ENCODE measurements at places on chromosomes 7 and 10.
A peak's percentile ranks its signal among the peaks of the same experiment; 100 is the strongest.

GRCh38 chr10:76559892-76560220 is 1077.8 kb downstream of the KCNMA1 start:
- DNase-seq, result no peak

DNA sequence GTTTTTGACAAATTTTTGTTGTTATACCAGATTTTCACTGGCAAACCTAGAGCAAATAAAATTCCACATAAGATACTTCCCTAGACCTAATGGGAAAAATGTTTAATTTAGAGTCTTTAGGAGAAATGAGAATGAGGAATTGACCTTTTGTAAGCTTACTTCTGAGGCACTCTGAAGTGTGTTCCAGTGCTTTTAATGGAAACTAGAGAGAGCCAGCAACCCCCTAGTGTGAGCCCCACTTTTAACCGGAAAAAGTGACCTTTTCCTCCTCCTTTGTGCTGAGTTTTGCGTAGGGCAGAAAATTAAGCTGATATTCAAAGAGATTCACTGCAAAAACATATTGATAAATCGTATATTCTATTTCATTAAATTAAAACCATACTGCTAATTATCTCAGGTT is 5.2 kb downstream of the IKZF1 start:
- DNase-seq, result peak; percentile 36

DNA sequence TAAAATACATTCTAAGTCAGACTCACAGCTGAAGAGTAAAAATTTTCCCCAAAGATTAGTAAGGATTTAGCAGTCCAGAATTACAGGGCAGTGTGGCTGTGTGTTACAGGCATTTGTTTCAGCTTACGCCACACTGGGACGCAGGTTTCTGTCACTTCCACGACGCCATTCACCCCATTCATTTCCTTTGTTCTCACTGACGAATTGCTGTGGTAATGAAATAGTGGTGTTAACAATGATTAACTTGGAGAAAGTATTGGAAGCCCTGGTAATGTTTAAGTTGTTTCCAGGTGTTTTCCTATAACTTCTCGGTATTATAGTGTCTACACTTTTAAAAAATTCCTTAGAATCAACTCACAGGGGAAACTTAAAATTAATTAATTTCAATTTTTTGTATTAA is 370.9 kb downstream of the SH2D4B start:
- DNase-seq, result no peak

DNA sequence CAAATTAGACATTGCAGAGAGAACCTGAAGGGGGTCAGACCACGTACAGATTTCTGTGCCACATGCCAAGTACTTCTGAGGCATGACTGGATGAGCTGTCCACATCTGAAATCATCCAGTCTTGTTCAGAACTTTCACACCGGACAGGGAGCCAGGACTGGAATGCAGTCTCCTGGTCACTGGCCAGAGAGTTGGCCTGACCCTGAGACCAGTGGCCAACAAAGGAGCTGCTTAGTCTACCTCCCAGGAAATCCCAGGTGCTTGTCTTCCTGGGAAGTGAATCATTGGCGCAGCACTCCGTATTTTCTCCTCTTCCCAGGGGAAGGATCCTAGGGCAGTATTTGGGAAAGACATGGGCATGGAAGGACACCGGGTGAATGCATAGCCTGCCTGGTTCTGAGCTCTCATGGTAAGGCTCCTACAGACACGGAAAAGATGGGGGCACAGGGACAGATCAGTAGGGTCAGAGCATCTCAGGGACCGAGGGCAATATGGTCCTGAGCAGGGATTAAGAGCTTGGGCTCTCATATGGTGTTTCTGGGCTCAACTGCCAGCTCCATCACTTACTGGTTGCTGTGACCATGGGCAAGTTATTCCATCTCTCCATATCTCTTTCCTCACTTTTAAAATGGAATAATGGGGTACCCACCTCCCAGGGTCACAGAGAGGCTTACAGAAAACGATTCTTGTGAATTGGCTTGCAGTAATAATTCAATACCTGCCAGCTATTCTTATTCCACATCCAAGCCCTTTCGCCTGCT is 1.3 kb upstream of the SCD start:
- no peak for DNase-seq

GRCh38 chr10:100403734-100404133 is 56.7 kb downstream of the SCD start:
- DNase-seq, result no peak

DNA sequence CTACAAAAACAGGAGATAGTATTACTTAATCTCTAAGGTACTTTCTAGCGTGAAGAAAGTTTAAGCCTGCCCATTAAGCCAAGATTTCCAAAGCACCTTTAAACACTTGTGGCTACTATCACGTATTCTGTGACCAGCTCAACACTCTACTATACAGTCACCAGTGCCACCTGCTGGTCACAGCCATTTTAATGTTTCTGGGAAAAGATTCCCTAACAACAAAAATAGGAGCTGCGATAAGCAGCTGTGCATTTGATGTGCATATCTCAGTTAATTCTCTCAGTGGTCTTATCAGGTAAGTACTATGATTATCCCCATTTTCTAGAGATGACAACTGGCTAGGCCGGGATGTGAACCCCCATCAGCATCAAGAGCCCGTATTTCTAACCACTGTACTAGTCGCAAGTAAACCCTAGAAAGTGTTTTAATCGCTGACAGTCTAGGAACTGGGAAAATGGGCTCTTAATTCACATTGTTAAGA is 860 bp downstream of the SEC31B start:
- peak; percentile 79 for DNase-seq

DNA sequence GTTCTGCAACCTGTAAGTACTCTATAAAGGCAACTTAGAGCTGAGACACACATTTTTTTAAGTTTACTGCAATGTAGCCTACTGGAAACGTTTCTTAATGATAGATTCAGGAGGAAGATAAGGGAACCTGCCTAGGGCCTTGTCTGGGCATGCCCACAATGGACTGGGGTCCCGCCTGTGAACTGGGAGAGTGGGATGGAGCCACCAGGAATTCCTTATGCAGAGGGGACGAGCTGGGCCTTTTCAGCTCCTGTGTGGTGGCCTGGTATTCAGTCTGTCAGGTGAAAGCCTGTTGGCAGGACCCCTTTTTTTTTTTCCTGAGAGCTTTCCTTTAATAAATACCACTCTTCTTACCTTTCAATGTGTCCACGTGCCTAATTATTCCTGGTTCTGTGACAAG is 384.4 kb upstream of the ZWINT start:
- DNase-seq, result no peak

GRCh38 chr7:28654110-28654509 is 241.8 kb downstream of the CREB5 start:
- DNase-seq, result no peak

DNA sequence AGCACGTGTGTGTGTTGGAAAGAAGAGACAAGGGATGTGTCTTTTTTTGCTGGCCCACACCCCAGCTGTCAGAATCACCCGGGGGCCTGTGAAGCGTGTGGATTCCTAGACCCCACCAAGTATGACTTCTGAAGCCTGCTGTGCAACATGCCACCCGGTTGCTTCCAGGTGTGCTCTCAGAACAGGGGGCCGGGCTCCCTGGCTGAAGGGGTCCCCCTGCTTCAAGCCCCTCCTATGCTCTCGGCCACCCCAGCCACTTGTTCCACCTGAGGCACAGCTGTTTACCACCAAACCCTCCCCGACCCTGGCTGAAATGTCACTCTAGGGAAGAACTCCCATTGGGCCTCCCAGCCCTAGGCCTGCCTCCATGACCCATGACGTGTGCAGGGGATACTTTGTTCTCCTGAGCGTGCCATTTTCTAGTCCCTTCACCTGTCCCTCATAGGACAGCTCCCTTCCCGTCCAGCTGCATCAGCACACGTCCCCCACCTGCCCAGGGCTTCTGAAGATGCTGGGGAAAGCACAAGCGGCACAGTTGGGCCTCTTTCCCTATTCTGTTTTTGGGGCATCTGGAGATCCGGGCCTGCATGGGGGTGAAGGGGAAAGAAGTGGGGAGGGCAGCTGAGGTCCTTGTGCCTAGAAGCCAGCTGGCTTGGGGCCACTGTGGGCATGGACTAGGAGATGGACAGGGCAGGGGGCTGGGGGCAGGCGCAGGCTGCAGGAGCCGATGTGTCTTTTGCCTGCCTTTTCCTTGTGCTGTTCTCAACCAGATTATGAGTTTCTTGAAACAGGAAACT is 33.3 kb downstream of the CRHR2 start:
- no peak for DNase-seq

DNA sequence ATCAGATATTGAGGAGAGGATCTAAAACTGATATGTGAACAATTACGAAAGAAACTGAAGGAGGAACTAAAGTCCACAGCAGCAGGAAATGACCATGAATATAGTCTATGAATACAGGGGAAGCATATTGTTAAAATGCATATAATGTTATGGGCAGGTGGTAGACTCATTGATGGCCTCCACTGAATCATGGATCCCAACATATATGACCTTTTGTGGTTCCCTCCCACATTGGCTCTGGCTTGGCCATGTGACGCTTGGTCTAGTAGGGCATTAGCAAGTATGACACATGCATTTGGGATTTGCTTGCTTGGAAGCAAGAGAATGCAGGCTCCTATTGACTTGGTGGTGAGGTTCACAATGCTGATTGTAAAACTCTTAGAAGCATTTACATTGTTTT is 55.2 kb upstream of the RAB18 start:
- no peak for DNase-seq

- no peak for DNase-seq
Observed at GRCh38 chr7:157675427-157675927, 338.7 kb downstream of the DNAJB6 start.

DNA sequence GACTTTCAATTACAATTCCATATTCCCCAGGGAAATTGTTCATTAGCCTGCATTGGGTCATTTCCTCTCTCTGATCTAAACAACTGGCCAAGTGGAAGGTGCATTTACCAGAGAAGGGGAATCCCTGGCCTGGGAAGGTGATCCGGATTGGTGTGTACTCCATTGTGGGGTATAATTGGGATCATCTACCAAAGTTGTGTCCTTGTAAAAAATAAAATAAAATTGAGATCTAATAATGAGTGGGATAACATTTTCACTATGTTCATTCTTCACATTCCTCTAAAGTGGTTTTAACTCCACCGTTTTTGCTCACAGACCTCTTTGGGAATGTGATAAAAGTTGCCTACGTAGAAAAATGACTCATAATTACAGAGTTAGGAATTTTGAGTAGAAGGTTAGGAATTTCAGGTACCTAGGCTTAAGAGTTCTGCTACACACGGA is 22.8 kb downstream of the ARL5B start:
- DNase-seq, result no peak

GRCh38 chr10:122053314-122053713 is 64.4 kb downstream of the TACC2 start:
- no peak for DNase-seq

GRCh38 chr7:320297-320696 is 30.3 kb downstream of the FOXL3 start:
- DNase-seq, result no peak

GRCh38 chr10:4243651-4244050 is 458.6 kb upstream of the KLF6 start:
- DNase-seq, result no peak

DNA sequence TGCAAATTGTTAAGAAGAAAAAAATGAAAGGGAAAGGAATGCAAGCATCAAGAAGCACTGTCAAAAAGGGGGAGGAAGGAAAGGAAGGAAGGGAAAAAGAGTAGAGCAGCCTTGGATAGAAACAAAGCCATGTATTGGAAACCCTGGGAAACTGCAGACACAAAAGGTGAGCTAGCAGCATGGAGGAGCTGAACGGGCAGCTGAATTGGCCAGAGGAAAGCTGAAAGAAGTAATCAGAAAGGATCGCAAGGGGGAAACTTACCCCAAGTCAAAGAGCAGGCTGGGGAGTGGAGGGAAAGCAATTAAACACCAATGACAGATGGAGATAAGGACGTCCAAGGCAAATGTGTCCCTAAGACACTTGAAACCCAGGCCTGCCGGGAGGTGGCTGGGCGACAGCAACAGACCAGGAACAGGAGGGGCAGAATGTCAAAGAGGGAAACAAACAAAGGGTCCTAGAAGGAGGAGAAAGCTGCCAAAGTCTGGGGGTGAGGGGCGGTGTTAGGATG is 93.8 kb upstream of the SVIL start:
- no peak for DNase-seq

- DNase-seq, result no peak
Observed at GRCh38 chr7:138975343-138976104, 5.7 kb downstream of the KIAA1549 start.

- no peak for DNase-seq
Observed at GRCh38 chr10:100485366-100485765, 22.6 kb downstream of the WNT8B start.

- no peak for DNase-seq
Observed at GRCh38 chr7:111108000-111108399, 17.1 kb downstream of the LRRN3 start.

DNA sequence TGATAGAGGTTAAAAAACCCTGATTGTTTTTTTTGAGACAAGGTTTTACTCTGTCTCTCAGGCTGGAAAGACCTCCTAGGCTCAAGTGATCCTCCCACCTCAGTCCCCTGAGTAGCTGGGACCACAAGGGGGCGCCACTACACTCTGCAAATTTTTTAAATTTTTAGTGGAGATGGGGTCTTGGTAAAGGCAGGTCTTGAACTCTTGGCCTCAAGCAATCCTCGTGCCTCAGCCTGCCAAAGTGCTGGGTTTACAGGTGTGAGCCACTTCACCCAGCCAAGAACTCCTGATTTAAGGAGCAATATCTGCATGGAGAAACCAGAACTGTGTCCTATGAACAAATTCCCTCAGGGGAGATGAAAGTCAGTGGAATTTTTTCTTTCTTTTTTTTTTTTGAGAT is 7.3 kb upstream of the KLHDC10 start:
- DNase-seq, result peak; percentile 74

GRCh38 chr10:6050801-6051445 is 11.2 kb downstream of the IL2RA start:
- peak; percentile 98 for DNase-seq

- DNase-seq, result peak; percentile 64
Observed at GRCh38 chr7:3103614-3104398, 60.1 kb upstream of the CARD11 start.

- DNase-seq, result no peak
Observed at GRCh38 chr7:117737926-117738325, 135.3 kb downstream of the CTTNBP2 start.

DNA sequence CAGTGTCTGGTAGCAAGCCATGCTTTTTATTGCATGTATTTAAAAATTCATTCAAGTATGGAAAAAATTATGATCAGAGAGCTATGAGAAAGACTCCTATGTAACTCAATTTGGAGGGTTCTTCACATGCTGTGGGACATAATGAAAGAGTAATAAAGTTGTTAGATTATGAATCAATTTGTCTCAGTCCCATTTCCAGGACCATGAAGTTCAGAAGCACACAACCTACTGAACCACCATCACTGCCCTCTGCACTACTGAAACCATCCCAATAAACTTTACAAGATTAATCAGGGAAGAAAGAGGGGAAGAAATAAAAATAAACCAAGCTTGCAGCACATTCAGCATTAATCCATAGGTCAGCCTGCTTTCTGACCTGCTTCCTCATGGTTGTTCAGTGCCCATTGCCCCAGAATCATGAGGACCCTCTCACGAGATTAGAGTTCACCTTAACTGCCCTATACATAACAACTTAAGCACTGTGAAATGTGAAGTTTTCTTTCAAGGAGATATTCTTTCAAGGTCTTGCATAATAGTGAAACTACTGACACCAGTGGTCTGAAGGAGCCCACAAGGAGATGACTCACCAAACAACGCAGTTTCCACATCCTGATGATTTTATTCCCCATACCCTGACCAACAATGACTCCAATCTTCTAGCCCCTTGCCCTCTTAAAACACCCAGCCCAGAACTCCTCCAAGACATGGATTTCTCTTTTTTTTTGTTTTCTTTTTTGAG is 171.5 kb upstream of the ADCY1 start:
- DNase-seq, result no peak

GRCh38 chr7:83648464-83649241 is at the start of gene SEMA3E:
Gene SEMA3E, minus strand, starts transcription at chr7:83649139.
- DNase-seq, result no peak

Measured in natural killer cell (primary cell).